GM23248 (cell line): ENCODE measurements at places on chromosomes 5 and 9. TPM values are rescaled to one million over a fixed set of nuclear protein-coding genes. Genes with fewer than 3 reads are reported as not detected.

The CDH10 gene
- total RNA-seq, result 1.6 and 5.7 TPM in 2 replicates

DNA sequence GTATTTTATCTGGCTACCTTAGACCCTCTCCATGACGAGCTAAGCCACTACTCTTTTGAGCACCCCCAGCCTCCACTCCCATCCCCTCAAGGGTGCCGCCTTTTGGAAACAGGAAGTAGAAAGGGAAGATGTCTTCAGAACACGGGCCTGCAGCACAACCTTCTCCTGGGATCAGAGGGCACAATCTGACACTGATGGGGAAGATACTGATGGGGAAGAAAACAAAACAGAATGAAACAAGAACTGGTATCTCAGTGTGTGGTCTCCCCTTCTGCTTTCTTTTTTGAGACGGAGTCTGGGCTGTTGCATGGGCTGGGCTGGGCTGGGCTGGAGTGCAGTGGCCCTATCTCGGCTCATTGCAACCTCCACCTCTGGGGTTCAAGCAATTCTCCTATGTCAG is 539.7 kb upstream of the DAP start:
- no peak for DNase-seq
- H3K4me3 ChIP-seq, result no peak overlapping the region
- no peak overlapping the region for H3K27ac ChIP-seq

DNA sequence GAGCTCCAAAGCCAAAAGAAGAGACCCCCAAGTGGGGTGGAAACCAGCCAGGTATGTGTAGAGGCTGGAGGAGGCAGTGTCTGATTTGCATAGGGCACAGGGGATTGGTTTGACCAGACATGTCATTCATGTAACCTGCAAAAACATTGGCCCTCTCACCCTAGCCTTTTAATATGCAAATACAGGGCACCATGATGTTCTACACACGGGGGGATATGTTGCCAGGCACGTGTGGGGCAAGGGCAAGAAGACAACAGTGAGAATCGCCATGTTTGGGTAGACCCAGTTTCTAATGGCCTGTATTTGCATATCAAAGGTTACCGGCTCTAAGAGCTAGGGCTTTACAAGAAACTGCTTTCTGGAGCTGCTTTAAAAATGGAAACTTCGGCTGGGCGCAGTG is 208.9 kb downstream of the GOLPH3 start:
- no peaks in the 10 kb centered on the region for H3K36me3 ChIP-seq
- H3K27me3 ChIP-seq, result peaks cover 30% of the 10 kb centered on the region
- DNase-seq, result no peak
- H3K27ac ChIP-seq, result no peak overlapping the region

The LPAR1 gene
- total RNA-seq, result 90.3 and 90.8 TPM in 2 replicates

DNA sequence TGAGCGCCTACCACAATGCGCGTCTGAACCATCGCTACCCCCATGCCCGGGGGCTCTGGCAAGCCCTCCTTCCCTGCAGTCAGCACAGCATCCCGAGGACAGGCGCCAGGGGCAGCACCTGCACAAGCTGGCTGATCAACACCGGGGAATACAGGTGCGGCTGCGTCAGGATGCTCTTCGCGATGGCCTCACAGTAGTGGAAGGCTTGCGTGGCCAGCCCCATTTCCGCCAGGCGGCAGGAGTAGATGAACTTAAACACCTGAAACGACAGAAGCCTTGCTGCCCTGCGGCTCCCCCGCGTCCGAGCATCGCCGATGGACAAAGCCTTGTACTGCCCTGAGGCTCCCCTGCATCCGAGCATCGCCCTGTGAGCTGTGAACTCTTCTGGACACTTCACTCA is 17.7 kb upstream of the INPP5E start:
- H3K4me3 ChIP-seq, result no peak overlapping the region
- no peak overlapping the region for H3K27ac ChIP-seq
- H3K4me1 ChIP-seq, result no peaks in the 10 kb centered on the region
- H3K27me3 ChIP-seq, result no peaks in the 10 kb centered on the region
- peaks cover 51% of the 10 kb centered on the region for H3K36me3 ChIP-seq
- DNase-seq, result no peak

The C9 gene
- total RNA-seq, result not detected in 2 replicates

The ALDH1A1 gene
- not detected in 2 replicates for total RNA-seq

GRCh38 chr5:134403951-134404350 is 7.7 kb downstream of the CDKN2AIPNL start:
- H3K4me3 ChIP-seq, result no peak overlapping the region
- no peak for DNase-seq
- peaks cover 2% of the 10 kb centered on the region; the same call in 1 of the 2 replicates for H3K36me3 ChIP-seq
- no peak overlapping the region for H3K27ac ChIP-seq

DNA sequence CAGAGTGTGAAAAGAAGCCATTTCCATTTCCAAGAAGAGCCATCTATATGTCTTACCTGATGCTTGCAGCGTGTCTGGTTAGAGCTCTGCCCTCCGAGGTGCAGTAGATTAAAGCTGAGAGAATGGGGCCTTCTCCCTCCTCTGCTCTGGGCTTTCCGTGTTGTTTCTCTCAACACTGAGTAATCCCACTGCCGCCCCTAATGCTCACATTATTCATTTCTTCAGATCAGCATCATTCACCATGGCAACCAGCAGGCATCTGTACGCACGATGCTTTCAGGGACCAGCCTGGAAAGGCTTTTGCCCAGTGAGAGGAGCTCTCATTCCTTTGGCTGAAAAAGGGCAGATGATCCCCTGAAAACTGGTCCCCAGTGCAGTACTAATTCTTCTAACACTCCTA is 79.6 kb downstream of the CYFIP2 start:
- no peak overlapping the region for H3K27ac ChIP-seq
- H3K27me3 ChIP-seq, result no peaks in the 10 kb centered on the region
- H3K4me1 ChIP-seq, result no peaks in the 10 kb centered on the region
- H3K4me3 ChIP-seq, result no peak overlapping the region

The LHFPL2 gene
- 13.7 and 14.4 TPM in 2 replicates for total RNA-seq

- peak; percentile 86 for DNase-seq
- no peaks in the 10 kb centered on the region for H3K4me1 ChIP-seq
Measured at GRCh38 chr5:135829681-135830383, 4.6 kb upstream of the SLC25A48 start.

GRCh38 chr5:166331521-166331920 is 1959.9 kb upstream of the WWC1 start:
- no peaks in the 10 kb centered on the region for H3K4me1 ChIP-seq
- H3K4me3 ChIP-seq, result no peak overlapping the region
- no peak for DNase-seq
- no peak overlapping the region for H3K27ac ChIP-seq
- no peaks in the 10 kb centered on the region for H3K36me3 ChIP-seq

The SLCO4C1 gene
- total RNA-seq, result not detected in 2 replicates

- H3K27ac ChIP-seq, result no peak overlapping the region
- H3K36me3 ChIP-seq, result no peaks in the 10 kb centered on the region
- DNase-seq, result no peak
- H3K4me1 ChIP-seq, result no peaks in the 10 kb centered on the region
- no peak overlapping the region for H3K4me3 ChIP-seq
- H3K27me3 ChIP-seq, result 0 out of 2 replicates have a peak, but pooled peaks cover 3% of the 10 kb centered on the region
Measured at GRCh38 chr9:1055166-1055565, 5.0 kb downstream of the DMRT2 start.

DNA sequence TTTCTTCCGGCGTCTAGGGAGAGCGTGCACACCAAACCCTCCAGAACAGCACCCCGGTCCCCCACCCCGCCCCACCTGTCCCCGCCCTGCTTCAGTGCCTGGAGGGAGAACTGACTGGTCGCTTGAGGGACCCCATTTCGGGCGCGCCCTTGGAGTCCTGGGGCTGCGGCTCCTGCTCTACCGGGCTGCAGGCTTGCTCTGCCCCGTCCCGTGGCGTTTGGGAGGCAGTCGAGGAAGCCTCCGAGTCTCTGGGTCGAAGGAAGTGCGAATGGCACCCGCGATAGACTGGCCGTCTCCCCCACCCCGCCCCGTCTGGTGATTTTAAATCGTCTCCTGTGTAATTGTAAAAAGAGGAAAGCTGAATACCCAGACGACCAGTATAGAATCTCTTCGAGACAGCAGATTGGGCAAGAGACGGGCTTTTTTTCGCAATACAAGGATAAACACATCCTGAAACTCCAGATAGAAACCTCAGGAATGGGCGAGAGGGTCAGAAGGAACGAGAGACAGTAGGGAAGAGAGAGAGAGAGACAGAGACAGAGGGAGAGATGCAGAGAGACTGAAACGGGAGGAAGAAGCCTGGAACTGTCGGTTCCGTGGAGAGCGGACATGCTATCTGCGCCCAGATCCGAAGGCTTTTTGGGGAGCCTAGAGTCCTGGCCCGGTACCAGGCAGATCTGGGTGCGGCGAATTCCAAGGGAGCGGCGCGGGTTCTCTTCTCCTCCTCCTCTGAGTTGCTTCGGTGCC is 9.9 kb downstream of the PRDM6 start:
- H3K27me3 ChIP-seq, result no peaks in the 10 kb centered on the region
- H3K4me3 ChIP-seq, result no peak overlapping the region
- no peak for DNase-seq
- no peaks in the 10 kb centered on the region for H3K36me3 ChIP-seq
- no peak overlapping the region for H3K27ac ChIP-seq
